ENCODE measurements at places on chromosomes 1 and 21.

- peak; percentile 31 for DNase-seq
These were observed 17.0 kb upstream of the GPR37L1 start for GRCh38 chr1:202105571-202106339.

- DNase-seq, result no peak
These were observed 23.0 kb upstream of the WLS start for GRCh38 chr1:68255301-68255700.

- no peak for DNase-seq
These were observed 13.7 kb downstream of the CD34 start for GRCh38 chr1:207897188-207897587.

DNA sequence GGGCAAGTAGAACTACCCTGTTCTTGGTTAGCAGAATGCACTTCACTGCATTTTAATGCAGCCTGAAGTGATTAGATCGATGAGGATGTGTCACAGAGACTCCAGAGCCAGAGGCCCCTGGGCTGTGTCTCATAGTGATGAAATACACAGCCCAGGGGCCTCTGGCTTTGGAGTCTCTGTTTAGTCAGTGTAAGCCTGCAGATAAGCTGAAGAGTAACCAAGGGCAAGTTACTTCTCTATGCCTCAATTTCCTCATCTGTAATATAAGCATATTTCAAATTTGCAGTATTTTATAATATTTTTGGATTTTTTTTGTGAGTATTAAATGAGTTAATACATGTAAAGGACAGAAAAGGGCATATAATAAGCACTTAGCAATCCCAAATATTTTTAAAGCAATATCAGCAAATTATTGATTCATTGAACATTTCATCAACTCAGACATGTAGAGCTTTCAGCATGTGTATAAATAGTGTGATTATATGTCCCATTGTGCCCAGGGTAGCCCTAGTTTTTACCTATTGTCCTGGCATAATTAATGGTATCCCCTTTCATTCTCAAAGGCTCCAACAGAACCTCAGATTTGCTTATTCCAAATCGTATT lies 23.6 kb upstream of the APOBEC4 start:
- no peak for DNase-seq

DNA sequence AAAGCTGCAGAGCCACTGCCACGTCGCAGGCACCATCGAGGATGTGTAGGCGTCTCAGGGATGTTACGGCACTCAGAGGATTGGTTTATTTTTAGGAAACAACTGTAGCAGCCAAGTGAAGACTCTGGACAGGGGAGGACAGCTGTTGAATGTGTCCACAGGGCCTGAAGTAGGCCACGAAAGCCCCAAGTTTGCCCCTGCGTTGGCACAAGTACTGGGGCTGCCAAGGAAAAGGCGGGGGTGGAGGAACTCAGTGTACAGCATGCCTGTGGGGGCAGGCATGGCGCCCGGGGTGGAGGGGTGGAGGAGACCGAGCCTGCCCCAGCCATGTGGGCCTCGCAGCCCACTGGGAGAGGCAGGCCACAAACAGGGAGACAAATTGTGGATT lies 89.7 kb downstream of the ADARB1 start:
- DNase-seq, result no peak

DNA sequence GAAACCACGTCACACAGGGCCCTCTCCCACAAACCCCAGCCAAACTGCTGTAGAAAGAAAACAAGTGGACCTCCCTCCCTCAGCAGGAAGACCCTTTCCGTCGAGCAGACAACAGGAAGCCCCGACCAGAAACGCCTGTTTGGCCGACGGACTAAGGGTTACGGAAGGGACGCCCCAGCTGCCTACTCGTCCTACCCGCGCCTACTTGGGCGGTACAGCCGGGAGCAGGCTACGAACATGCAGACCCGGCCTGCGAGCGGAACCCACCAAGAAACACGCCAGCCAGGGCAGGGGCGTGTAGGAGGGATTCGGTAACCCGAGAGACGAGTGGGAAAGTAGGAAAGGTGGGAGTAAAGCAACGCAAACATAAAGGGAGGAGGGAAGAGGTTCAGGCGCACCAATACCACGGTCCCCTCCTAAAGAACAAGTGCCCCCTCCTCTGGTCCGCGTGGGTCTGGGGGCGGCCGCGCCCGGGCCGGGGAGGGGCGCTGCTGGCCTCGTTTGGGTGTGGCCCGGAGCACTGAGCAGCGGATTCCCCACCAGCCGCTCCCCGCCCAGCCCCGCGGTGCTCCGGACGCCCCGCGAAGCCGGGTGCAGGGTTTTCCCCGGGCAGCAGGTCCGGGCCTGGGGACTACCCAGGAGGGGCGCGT lies 450 bp downstream of the S100A10 start:
- no peak for DNase-seq

GRCh38 chr1:100661176-100661575 lies 58.4 kb upstream of the VCAM1 start:
- no peak for DNase-seq

GRCh38 chr1:57321776-57322175 lies 102.1 kb downstream of the DAB1 start:
- DNase-seq, result no peak

GRCh38 chr1:21621761-21622436 lies 47.3 kb downstream of the RAP1GAP start:
- no peak for DNase-seq

GRCh38 chr1:7659514-7659913 lies 111.6 kb upstream of the VAMP3 start:
- DNase-seq, result no peak

DNA sequence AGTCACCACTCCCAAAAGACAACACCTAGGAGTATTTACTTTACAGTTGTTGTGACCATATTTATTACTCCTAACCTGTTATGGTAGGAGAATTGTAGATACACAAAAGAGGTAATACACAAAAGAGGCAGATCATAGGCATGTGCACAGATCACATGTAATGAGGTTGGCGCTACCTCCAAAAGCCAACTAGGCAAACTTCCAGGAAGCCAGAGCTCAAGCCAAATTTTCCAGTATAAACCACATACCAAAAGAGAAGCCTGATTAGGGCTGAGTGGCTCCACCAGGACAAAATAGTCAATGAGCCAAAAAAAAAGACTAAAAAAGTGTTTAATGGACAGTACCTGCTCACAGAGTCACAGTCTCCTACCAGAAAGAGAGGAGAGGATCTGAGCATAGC lies 195.0 kb upstream of the PBX1 start:
- no peak for DNase-seq

- DNase-seq, result no peak
These were observed 14.4 kb downstream of the CD34 start for GRCh38 chr1:207896547-207896946.
